ENCODE measurements at places on chromosomes 5 and 9.
A peak's percentile ranks its signal among the peaks of the same experiment; 100 is the strongest.

- DNase-seq = no peak
These were observed 30.8 kb downstream of the GLRX start for GRCh38 chr5:95791751-95792150.

DNA sequence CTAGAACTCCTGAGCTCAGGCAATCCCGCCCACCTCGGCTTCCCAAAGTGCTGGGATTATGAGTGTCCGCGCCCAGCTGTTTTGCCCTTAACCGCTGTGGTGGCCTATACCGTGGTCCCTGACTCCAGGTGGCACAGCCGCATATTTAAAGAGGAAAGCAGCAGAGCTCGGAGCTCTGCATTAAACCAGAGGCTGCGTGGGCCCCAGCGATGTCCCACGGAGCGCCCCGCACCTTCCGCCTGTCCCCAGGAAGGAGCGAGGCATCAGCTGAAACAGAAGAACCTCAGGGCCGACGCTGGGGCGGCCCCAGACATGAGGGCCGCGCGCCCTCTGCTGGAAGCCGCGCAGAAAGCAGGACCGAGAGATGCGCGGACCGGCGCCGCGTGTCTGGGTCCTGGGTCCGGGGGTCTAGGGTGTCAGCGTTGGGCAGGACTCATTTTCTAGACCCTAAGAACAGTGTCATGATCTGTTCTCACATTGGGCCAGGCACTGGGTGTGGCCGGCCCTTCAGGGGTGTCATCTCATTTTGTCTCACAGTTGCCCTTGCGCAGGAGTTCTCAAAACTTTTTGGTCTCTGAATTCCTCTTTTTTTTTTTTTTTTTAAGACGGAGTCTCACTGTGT, 37.7 kb downstream of the LAMC3 start:
- peak; percentile 76 for DNase-seq

DNA sequence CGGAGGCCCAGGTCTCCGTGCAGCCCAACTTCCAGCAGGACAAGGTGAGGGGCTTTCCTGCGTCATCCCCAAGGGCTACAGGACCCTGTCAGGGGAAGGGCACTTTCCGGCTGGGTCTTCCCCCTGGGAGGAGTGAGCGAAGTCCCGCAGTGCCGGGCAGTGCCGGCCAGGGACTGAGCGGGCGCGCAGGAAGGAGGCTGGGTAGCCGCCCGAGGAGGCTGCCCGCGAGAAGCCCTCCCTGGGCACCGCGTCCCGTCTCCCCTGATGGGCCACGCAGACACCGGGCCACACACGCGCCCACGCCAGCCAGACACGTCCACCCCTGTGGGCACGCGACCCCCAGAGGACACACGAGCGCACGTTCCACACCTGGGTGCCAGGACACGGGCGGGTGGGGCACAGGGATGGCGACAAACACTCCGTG, 357 bp downstream of the PTGDS start:
- DNase-seq = no peak

- DNase-seq = no peak
These were observed 77.0 kb downstream of the CSNK1A1 start for GRCh38 chr5:149474198-149474597.

- peak; percentile 35 for DNase-seq
These were observed 536 bp downstream of the FEM1C start for GRCh38 chr5:115544043-115544435.

- DNase-seq = no peak
These were observed 81.0 kb downstream of the KCNT1 start for GRCh38 chr9:135782946-135783345.

GRCh38 chr9:112332214-112332613, 1.2 kb downstream of the PTBP3 start:
- no peak for DNase-seq

DNA sequence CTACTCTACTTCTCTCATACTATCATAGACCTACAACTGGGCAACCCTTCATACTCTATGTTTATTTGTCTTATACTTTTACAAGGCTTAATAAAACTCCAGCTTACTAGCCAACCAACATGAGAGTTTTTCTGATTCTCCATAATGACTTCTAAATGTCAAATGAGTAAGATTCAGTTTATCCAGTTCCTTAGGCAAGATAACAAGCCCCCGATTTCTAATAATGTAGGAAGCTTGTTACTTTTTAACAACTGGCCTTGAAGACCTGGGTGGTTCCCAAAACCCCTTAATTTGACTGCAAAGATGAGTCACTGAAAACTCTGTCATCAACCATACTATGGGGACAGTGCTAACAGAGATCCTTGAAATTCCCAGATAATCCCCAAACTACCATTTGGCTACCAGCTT, 294.6 kb upstream of the ACTBL2 start:
- DNase-seq = no peak

All from CD4-positive, alpha-beta T cell (primary cell).